ENCODE measurements at places on chromosomes 7 and 10. TPM values are rescaled to one million over a fixed set of nuclear protein-coding genes. Genes with fewer than 3 reads are reported as not detected.

ETV1 gene
- not detected for polyA plus RNA-seq

GRCh38 chr7:11427686-11428273 lies 404.2 kb downstream of the THSD7A start:
- DNase-seq, result peak; percentile 34

NUTM2A gene
- polyA plus RNA-seq, result 0.88 TPM

DNA sequence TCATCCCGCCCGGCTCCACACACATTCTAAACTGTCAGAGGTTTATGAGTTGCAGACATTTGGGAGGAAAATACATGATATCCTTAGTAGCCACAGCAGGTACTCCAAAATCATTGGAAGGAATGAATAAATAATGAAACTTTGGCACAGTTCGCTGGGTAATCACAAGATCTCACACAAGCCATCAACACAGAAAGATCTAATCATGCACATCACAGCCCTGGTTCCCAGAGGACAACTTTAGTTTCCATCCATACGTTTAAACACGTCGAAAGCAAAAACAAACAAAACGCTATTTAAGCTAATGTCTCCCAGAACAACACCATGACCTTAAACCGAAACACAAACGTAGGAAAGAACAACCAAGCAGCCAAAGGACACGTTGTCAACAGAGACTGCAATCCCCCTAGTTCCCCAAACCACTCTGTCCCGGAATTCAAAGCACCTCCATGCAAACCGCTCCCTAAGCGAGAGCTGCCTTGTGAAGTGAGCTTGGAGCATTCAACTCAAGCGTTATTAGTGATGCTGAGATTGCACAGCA lies 12.3 kb downstream of the SVIL start:
- DNase-seq, result no peak

DNA sequence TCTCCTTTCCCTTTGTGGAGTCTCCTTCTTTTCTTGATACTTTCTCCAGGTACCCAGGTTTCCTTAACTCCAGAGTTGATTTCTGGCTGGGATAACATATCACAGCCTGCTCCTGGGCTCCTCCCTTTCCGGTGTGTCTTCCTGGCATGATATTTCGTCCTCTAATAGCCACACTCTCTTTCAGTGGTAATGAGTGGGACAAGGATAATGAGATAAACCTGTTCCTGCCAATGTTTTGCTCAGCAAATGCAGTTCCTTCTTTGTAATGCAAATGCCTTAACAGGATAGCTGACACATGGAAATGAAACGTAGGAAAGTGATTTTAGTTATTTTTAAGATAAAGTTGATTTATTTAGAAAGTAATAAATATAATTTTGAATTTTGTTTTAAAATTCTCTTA lies 168.6 kb downstream of the NRP1 start:
- DNase-seq, result no peak

GRCh38 chr10:29009464-29009863 lies 279.4 kb upstream of the LYZL1 start:
- DNase-seq, result no peak

DNA sequence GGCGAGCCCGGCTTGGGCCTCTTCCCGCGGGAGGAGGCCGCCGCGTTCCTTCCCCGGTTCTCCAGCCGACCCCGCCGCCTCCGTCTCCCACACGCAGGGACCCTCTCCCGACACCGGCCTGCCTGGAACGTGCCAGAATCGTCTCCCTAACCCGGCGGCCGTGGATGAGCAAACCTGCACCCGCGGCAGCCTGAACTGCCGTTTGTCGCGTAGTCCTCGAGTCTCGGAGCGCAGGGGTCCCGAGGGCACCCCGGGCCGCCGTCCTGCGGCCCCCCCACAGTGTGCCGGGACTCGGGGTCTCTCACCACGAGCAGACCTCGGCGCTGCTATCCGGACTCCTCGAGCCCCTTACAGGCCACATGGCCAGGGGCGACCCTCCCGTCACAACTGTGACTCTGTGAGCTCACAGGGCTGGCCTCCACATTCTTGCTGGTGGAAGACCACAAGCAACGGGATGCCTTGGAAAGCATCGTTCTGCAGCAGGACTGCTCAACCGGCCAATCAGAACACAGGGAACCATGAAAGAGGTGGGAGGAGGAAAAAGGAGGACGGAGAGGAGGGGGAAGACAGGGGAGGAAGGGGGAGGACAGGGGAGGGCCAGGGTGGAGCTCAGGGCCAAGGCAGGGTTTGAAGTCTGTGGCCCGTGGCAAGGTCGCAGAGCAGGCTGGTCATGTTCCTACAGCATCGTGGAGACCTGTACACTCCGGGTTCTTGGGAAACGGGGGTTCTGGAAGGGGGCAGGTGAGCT lies 276.9 kb downstream of the DNAJB6 start:
- DNase-seq, result no peak

DNA sequence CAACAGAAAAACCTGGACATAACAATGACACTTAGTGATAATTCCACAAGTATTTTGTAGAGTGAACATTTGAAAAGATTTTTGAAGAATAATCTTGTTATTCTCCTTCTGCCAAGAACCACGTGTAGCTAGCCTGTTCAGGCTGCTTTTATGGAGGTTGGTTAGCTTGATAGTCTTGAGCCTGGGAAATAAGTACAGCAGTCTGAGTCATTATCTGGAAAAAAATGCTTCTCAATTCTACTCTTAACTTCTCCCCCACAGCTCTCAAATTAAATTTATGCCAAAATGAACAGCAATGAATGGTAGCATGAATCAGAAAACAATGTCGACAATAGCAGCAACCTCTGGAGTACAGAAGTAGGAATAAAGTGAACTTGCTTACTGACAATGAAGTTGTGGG lies 63.2 kb downstream of the GPR37 start:
- DNase-seq, result no peak

RAB19 gene
- 0.71 TPM for polyA plus RNA-seq

- no peak for DNase-seq
These were observed 67.7 kb downstream of the ARHGAP22 start for GRCh38 chr10:48536916-48537890.

DNA sequence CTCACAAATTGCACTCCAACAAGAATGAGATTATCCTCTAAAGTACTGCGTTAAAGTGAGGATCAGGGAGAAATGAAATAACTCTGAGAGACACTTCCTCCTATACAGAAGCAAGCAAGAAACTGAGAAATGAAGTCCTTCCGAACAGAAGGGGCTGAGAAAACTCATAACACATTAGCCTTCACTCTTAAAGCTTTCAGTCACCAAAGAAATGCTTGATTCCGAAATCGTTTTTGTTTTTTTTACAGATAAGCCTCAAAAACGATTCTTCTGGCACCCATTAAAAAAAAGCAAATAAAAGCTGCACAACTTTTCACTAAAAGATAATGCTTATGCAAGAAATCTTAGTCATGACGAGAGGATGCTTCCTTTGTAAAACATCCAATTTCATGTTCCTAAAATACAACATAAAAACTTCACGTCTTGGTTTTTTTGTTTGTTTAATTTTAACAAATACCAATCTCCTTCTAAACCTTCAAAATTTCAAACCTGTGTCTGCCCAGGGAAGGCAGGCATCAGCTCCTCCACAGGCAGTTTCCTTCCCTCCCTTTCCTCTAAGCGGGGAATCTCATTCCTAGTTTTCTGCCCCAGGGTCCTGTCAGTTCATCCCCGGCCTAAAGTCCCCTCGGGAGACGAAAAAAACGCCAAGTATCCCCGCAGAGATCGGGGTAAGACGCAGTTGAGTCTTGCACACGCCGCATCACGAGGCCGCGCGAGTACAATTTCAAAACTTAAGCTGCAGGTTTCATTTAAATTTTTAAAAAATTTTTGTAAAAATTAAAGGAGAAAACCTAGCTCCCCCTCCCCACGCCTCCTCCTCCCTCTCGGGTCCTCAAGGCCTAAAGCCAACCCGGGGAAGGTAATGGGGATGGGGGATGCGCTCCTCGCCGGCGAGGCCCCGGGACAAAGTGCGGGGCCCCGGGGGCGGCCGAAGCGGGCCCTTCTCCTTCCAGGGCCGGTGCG lies 1.1 kb downstream of the BAZ1B start:
- peak; percentile 27 for DNase-seq

- DNase-seq, result no peak
These were observed 170.3 kb downstream of the PAXIP1 start for GRCh38 chr7:154832557-154833138.

FGL2 gene
- polyA plus RNA-seq, result 0.95 TPM

DNA sequence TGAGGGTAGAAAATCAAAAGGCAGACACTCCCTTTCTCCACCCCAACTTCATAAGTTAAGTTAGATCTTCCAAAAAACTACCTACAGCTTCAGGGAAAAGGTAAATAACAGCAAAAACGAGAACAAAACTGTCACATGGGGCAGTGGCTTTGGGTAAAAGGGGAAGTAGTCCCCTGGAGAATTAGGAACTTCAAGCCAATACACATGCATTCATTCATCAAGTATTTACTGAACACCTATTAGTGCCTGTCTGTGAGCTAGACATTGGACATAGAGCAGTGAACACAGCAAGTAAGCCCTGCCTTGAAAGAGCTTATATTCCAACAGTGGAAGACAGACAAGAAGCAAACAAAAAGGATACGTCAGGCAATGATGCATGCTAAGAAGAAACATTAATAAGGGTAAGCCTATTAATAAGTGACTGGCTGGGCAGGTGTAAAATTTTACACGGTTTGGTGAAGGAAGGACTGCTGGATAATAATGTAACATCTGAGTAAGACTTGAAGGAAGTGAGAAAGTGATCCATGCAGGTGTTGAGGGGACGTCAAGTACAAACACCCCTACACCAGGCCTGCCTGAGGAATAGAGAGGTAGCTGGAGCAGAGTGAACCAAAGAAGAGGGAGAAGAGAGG lies 69.6 kb upstream of the RAPGEF5 start:
- DNase-seq, result peak; percentile 48

DNA sequence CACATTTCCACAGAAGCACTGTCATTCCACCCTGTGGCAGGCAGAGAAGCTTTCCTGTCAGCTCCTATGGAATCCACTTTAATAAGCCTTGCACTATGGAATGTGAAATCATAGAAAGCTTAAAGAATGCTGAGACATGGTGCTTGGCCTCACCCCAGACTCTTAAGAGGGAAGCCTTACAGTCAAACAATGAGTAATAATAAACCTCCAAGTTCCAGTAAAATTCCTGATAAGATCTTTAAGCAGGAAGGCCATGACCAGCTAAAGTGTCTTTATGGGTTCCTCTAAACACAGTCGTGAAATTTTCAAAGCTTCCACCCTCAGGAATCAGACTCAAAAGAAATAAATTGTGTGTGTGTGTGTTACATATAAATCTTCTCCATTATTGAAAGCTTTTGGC lies 11.9 kb upstream of the TEX36 start:
- no peak for DNase-seq

GRCh38 chr7:158863611-158864506 lies 7.5 kb downstream of the DYNC2I1 start:
- DNase-seq, result peak; percentile 39

DNA sequence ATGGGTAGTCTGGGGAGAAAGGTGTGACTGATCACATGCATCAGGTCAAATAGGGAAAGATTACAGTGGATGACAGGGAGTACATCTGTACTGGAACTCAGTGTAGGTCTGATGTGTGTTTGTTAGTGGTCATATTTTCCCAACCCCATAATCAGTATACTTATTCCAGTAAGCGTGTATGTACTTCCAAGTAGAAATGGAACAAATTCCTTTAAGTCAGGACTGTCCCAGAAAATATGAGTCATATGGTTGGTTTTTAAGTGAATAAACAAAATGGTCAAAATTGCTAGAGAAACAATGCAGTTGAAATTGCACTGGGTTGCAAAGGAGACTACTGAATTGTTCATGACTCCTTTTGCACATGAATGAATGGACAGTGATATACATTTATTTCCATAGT lies 118.8 kb upstream of the MYO3A start:
- no peak for DNase-seq

DNA sequence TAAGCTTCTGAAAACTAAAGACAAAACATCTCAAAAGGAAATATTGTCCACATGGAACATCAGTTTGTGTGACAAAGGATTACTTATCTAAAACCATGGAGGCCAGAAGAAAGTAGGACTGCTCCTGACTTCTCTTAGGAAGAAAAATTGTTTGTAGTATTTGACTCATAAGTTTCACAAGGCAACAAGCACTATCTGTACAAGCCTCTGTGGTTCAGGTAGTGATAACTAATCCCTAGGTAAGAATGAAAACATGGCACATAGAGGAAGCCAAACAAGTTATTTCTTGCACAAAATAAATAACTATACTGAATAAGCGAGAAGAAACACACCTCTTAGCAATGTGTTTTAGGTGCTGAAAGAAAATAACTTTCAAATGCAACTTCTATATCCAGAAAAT lies 30.3 kb downstream of the TFPI2 start:
- no peak for DNase-seq

GRCh38 chr7:5266191-5267028 lies 16.3 kb upstream of the SLC29A4 start:
- no peak for DNase-seq

CCDC3 gene
- not detected for polyA plus RNA-seq

GRCh38 chr7:73715648-73716317 lies 3.7 kb downstream of the STX1A start:
- no peak for DNase-seq

ITGA8 gene
- not detected for polyA plus RNA-seq

DPP6 gene
- not detected for polyA plus RNA-seq

BMPER gene
- polyA plus RNA-seq, result not detected

- DNase-seq, result no peak
These were observed 212.6 kb upstream of the FRMD4A start for GRCh38 chr10:14543046-14543903.

DNA sequence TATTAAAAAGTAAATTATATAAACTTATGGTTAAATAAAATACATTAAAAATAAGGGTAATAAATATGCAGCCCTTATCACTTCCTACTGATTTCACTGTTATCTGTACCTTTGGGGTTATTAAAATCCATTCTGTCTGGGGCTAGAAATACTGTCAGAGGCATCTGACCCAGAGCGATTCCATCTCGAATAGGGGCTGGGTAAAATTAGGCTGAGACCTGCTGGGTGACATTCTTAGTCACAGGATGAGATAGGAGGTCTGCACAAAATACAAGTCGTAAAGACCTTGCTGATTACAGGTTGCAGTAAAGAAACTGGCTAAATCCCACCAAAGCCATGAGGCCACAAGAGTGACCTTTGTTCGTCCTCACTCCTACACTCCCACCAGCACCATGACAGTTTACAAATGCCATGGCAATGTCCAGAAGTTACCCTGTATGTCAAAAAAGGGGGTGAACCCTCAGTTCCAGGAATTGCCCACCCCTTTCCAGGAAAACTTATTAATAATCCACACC lies 77.6 kb downstream of the COBL start:
- DNase-seq, result no peak

ASB10 gene
- not detected for polyA plus RNA-seq

NAPEPLD gene
- polyA plus RNA-seq, result 3.8 TPM

DNA sequence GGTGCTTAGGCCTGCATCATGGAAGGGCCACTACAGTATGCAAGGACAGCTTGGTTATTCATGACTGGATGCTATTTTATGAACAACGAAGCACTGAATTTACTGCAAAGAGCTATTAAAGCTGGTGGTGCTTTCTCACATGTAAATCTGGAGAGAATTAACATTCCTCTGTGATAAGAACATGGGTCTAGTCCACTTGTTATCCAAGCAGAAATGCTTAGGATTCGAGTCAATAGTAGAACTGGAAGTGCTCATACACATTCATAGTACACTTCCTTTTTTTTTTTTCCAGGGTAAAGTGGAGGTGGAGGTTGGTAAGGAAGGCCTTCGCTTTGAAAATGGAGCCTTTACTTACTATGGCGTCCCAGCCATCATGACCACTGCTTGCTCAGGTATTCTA lies 35.0 kb downstream of the CNNM1 start:
- no peak for DNase-seq

ATG9B gene
- 10.2 TPM for polyA plus RNA-seq
